CD4-positive, alpha-beta T cell treated with Interleukin-4 for 4 hours (primary cell): ENCODE measurements at places on chromosomes 7 and 10.

DNA sequence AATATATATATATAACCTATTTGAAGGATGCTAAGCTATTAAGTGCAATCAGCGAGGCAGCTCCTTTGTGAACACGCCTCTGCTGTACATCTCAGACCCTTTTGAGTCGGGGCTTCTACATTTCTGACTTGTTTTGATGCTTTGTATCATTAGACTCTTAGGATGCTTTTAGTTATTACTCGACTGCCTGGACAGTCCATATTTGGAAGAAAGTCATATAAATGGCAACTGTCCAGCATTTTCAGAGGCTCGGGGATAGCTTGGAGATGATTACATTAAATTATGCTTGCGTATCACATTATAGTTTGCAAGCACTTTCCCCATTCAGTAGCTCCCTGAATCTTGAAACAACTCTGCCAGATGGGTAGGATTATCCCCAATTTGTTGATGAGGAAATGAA is 257.9 kb downstream of the PTEN start:
- no peak for DNase-seq

DNA sequence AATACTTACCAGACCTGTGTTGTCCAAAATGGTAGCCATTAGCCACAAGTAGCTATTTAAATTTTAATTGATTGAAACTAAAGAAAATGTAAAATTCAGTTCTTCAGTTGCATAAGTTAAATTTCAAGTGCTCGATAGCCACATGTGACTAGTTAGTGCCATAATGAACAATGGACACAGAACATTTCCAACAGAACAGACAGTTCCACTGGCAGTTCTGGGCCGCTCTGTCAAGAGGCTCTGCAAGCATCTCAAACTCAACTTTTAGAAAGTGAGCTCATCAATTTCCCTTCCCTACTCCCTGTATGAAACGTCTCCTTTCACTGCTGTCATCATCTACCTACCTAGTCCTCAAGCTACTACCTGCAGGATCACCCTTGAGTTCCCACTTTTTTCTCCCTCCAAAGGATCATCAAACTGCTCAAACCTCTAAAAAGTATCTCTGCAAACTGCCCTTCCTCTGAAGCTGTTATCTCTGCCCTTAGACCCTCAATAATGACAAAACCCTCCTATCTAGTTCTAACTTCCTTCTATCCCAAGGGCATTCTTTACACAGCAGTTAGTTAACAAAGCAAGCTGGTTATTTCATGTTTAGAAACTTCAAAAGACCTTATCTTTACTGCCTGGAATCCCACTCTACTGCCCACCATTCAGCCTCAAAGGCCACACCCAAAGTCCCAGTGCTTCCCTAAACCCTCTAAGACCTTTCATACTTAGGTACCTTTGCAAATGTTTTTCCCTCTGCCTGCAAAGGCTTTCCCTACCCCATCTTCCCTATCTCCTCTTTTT is 20.6 kb downstream of the SHTN1 start:
- DNase-seq, result no peak

DNA sequence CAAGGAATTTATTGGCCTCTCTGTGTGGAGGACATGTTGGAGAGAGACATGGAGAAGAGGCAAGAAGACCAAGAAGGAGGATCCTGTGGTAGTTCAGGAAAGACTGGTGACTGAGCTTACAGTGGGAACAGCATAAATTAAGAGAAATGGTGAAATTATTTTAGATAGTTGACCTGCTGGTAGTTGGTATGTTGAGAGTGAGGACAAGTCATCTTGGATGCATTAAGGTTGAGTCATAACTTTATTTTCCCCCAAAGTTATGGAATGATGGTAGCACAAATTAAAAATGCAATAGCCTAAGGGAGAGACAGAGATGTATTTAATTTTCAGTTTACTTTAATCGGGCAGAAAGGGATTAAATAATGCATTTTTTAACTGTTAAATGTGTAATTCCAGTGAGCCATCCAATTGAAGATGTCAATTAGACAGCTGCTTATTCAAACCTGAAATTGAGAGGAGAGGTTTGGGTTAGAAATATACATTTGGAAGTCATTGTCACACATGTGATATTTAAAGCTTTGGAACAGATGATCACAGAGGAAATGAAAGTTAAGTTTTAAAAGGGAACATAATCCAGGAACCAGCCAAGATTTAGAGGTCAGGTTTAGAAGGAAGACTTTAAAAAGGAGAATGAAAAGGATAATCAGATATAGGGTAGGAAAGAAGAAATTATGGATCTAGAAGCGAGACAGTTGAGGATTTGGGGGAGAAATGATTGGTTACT is 80.6 kb downstream of the DGKB start:
- DNase-seq, result no peak

DNA sequence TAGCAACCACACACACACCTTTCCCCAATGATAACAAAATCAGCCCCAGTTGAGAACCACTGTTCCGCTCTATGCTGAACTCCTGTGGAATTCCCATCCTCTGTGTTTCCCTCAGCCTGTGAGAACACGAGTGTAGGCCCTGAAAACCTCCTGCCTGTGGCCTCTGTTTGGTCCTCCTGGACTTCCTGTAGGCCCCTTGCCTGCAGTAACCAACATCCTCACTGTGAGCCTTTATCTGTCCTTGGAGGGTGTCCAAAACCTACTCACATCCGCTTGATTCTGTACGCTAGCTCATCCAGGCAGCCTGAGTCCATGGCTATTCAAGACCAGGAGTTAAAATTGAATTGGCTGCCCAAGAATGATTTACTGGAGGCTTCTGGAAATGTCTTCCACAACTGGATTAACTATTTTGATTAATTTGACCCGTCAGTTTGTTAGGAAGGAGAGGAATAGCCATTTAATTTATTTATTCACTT is 149.8 kb downstream of the AKR1D1 start:
- DNase-seq, result no peak
